ENCODE measurements at places on chromosomes 4 and X. TPM values are rescaled to one million over a fixed set of nuclear protein-coding genes. Genes with fewer than 3 reads are reported as not detected.

The SOD3 gene
- total RNA-seq: 136 TPM

The RTL9 gene
- 0.06 TPM for total RNA-seq

The ARX gene
- total RNA-seq: not detected

The KLHL13 gene
- 37.9 TPM for total RNA-seq

The MAGEB17 gene
- total RNA-seq: not detected

The MAOA gene
- 21.4 TPM for total RNA-seq

The POU3F4 gene
- under 0.01 TPM for total RNA-seq

The NPY2R gene
- 117 TPM for total RNA-seq

All from aortic smooth muscle cell (primary cell).